ENCODE measurements at places on chromosomes 12 and 14.

GRCh38 chr14:23252420-23253333 lies 14.9 kb downstream of the RNF212B start:
- DNase-seq: no peak

- no peak for DNase-seq
Measured at GRCh38 chr12:119005085-119005484, 23.7 kb downstream of the SRRM4 start.

GRCh38 chr12:62606654-62607053 lies 140.0 kb downstream of the MON2 start:
- DNase-seq: no peak

DNA sequence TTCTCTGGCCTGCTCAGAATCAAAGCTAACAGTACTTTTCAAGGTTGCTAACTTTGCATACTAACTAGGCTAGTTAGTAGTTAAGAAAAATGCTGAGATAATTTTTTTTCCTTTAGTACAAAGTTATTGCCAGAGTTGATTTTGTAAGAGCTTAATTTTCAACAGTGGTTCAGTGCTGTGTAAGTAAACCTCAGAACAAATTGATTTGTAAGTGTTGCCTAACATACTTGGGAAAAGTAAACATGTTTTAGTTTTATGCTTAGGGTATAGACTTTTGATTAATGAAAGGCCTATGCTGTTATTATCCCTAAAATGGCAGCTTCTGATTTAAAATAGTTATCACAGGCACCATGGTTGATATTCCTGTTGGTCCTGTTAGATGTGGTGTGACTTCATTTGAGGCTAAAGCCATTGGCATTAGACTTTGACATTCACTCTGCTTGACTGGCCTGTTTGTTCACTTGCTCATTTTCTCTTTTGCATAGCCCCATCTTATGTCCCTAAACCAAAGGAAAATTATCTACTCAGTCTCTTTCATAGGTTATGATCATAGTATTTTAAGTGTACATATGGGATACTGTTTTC lies 5.2 kb downstream of the CMAS start:
- DNase-seq: no peak

Data from CMK (cell line).